ENCODE measurements at places on chromosomes 13 and 19.
A peak's percentile ranks its signal among the peaks of the same experiment; 100 is the strongest.

GRCh38 chr19:50046649-50047503 is 21.1 kb downstream of the ZNF473 start:
- peak; percentile 47 for DNase-seq

- no peak for DNase-seq
Measured at GRCh38 chr13:48950501-48950875, 25.2 kb upstream of the FNDC3A start.

GRCh38 chr13:24495151-24495729 is 17.3 kb downstream of the PARP4 start:
- no peak for DNase-seq

DNA sequence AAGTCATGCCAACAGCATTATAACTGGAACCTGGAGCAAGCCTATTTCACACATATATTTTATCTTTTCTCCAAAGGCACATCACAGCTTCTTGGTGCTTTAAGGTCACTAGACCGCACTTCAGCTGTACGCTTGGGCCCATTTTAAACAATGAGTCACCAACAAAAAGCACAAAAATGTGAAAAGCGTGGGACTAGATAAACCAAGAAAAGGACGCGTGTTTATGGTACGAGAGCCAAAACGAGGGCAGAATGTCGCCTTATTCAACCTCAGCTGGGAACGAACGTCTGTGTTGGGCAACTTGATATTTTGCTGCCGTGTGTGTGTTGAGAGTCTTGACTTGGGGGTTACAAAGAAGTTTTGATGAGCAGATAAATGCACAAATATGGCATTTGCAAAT is 9.2 kb upstream of the EHD2 start:
- no peak for DNase-seq

DNA sequence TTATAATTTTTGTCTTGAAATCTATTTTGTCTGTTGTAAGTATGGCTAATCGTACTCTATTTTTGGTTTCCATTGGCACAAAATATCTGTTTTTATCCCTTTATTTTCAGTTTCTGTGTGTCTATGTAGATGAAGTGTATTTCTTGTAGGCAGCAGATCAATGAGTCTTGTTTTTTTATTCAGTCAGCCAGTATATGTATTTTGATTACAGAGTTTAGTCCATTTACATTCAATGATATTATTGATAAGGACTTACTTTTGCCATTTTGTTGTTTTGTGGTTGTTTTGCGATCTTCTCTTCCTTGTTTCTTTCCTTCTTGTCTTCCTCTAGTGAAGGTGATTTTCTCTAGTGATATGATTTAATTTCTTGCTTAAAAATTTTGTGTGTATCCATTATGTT is 336.3 kb upstream of the SPRY2 start:
- no peak for DNase-seq

GRCh38 chr19:50458396-50459066 is 17.8 kb upstream of the EMC10 start:
- DNase-seq = no peak

DNA sequence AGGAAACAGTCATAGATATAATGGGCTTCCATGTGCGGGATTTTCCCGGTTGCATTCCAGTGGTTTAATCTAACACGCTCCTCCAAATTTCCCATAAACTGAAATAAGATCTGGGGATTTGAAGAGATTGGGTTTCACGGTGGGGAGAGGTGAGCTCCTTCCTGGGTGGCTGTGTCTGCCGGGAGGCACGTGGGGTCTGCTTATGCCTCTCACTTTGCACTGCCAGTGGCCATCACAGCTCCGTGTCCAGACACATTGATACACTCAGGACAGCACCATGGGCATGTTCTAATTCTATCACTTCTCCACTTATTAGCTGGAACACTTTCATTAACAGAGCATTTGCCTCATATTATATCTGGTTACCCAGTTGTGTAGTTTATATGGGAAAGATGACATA is 73.4 kb downstream of the SOX1 start:
- DNase-seq = no peak

DNA sequence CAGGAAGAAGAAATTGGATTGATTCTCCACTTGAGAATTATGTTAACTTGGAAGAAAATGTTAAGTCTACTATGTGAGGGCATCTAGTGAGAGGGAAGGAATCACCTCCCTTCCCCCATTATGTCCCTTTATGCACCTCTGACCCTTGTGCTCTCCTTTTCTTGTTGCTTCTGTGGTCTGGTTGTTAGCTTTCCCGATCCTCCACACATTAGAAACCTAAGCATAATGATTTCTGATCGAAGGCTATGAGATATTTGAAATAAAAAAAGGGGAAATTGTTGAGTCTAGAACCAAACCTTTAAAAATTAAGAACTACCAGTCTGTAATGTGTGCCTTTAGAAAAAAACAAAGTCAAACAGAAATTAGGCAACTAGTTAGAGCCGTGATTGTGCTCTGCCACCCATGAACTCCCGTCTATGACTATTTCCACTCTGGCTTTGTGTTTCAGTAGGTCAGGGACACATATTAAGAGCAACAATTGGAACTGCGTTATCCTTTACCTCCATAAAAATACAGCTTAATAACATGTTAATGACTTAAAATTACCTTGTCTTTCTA is 463 bp upstream of the GPC6 start:
- DNase-seq = no peak

DNA sequence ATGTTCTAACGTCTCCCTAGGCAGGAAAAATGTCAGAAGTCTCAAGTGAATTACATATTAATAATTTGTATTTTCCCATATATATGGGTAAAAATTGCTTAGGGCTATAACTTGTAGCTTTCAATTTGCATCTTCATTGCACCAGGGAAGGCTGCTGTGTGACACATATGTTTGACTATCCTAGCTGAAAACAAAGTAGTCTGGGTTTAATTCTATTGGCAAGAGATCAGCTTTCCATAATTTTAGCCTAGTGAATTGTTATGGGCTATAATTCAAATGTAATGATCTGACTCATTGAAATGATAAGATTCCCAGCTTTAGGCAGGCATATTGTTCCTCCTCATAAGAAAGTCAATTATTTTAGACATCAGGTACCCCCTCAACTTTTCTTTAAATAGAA is 553.1 kb downstream of the DCT start:
- DNase-seq = no peak

DNA sequence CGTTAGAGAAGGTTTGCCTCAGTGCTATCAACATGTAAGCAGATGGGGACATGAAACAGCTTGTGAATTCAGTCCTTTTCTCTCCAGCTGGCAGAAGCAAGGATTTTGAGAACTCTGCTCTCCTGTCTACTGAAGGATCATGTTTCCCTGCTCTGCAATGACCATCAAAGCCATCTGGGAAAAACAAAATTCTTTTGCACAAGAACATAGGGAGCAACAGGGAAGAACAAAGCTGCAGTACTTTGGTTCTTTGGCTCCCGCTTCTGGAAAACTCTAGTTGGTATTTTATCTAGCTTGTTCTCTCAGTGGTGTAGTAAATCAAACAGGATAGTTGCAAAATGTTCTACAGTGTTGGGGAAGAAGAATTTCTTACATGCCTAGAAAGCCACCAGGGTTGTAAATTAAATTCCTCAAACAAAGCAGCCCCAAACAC is 270.4 kb downstream of the ENOX1 start:
- no peak for DNase-seq

GRCh38 chr13:110700641-110701040 is 5.3 kb downstream of the CARS2 start:
- no peak for DNase-seq

GRCh38 chr19:6501740-6502648 is at the start of gene TUBB4A:
Gene TUBB4A (minus strand): TSS chr19:6502309. CDS start chr19:6502212, 97 bp downstream.
- DNase-seq = no peak

GRCh38 chr13:97512732-97513131 is 78.8 kb downstream of the RAP2A start:
- DNase-seq = no peak

GRCh38 chr13:101649488-101650126 is 197.1 kb downstream of the ITGBL1 start:
- DNase-seq = no peak

DNA sequence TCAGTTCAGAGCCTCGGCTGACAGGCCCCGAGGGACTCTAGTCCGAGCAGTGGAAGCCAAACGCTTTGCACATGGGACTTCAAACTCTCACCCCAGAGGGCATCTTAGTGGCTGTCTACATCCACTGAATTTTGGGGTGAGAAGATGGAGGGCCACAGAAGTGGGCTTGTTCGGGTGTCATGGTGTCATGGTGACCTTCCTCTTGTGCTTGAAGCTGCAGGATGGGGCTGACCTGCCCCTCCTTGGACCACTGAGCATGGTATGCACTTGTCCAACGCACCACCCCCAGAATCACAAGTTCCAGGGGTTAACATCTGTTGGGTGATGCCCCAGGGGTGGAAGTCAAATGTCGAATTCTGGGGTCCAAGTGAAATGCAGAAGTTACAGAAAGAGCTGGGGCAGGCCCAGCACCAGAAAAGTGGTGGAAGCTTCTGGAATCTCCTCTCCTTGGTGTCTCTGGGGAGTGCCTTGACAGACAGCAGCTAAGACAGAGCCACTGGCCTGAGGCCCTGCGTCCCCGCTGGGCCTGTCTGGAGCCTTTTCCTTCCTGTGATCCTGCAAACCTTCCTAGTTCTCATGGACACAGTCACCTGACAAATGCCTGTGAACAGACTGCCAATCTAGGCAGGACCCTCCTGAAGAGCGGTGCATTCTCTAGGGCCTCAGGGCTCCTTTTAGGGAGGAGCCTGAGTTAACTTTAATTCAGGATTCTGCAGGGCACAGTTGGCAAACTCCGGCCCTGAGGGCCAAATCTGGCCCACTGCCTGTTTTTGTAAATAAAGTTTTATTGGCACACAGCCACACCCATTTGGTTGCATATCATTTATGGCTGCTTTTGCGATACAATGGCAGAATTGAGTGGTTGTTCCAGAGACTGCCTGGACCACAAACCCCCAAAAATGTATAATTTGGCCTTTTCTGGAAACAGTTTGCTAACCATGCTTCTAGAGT is 65.1 kb upstream of the RANBP3 start:
- DNase-seq = no peak

DNA sequence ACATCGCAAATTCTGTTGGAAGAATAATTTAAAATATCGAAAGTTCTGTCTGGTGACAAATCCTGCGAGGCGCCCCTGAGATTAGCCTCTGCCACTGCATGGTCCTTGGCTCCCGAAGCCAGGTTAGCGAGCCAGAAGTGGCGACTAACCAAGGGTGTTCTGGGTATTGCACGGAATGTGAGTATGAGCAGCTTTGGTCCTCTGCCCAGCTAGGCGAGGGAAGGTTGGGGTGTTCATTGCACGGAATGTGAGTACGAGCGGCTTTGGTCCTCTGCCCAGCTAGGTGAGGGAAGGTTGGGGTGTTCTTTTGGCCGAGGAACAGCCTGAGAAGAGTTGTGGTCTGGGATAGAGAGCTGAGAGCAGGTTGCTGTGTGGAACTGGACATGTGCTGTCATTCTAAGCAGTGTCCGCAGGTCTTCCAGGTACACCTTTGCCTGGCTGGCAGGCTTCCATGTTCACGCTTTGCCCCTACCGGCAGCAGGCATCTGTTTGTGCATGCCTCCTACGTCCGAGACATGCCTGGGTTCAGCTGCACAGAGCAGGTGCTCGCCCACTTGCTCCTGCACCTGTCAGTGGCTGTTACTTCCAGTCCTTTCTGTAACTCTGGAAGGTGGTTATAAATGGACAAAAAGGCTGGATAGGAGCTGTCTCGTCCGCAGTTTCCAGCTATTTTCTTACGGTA is 18.3 kb upstream of the TEX29 start:
- DNase-seq = no peak

GRCh38 chr19:33259539-33259938 is 33.9 kb upstream of the SLC7A10 start:
- DNase-seq = no peak

DNA sequence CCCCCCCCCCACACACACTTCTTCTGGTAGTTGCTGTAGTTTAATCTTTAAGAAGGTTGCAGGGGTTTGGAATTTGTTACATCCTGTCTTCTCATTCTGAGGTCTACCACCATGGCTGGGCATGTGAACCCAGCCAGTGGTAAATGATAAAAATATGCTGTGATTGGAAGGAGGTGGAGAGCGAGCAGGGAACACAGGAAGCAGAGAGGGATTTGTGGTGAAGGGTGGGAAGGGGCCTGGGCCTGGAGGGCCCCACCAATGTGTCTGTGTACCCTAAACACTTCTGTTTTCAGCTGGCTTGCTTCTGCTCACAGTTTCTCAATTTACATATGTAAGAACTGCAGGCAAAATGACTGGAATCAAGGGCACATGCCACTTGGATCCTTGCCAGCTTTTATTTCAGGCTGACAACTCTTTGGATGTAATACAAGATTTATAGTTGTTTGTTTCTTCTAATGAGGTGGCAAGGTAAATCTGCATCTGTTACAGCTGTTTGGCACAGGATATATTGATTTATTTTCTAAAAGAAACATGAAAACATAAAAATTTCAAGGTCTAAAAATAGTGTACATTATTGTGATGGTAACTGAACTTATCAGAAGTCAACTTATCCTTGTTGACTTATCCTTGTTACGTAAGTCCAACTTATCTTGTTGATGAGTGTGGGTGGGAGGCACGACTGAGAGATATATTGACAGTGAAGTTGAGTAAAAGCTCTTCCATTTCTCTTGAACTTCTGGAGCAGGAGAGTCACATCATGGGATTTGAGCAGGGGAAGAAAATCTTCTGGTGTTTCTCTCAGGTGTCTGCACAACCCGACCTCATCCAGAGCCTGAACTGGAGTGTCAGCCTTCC is 313.2 kb downstream of the SHISA2 start:
- DNase-seq = no peak
